Stimulated activated CD4-positive, alpha-beta T cell treated with anti-CD3 and anti-CD28 coated beads, Interleukin-4, amount 100 ng/mL, for 4 hours (primary cell): ENCODE measurements at places on chromosomes 2 and 18.
A peak's percentile ranks its signal among the peaks of the same experiment; 100 is the strongest.

GRCh38 chr2:174846941-174847938 is 83.0 kb upstream of the CHRNA1 start:
- no peak for DNase-seq

GRCh38 chr2:44578471-44579093 is 216.8 kb downstream of the CAMKMT start:
- DNase-seq = no peak

GRCh38 chr2:137051778-137052398 is 286.5 kb downstream of the THSD7B start:
- no peak for DNase-seq

DNA sequence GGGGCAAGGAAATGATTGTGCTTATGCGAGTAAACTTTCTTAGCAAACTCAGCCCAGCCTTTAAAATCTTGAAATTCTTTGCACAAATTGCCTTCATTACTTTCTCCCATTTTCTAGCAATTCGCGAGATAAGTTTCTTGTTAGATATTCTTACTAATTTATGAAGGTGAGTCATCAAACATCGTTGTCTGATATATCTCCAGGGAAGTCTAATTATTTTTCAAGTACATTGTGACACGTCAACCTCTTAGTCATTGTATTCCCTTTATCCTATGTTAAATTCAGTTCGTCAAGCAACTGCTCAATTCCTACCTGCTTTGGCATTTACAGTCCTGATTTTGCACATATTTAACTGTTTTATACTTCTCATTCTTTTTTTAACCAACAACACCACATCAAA is 854.5 kb upstream of the CRIM1 start:
- DNase-seq = no peak

DNA sequence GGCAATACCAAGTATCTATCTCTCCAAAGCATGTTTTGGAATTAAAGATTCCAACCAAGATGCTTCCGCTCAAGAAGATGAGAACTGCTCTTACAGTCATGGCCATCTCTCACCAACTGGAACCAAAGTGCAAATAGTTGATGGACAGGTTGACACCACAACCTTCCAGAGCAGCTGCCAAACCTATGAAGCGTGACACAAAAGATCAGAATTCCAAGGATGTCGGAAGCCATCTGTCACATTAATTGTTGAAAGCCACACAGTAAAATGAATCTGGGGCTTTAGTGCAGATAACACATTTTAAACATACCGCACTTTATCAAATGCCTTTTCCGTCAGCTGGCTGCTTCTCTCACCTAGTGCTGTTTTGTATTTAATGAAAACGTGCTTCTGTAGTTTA is 195.7 kb downstream of the CDH20 start:
- DNase-seq = no peak

- DNase-seq = no peak
These were observed 16.0 kb upstream of the TMEM37 start for GRCh38 chr2:119415630-119416029.

DNA sequence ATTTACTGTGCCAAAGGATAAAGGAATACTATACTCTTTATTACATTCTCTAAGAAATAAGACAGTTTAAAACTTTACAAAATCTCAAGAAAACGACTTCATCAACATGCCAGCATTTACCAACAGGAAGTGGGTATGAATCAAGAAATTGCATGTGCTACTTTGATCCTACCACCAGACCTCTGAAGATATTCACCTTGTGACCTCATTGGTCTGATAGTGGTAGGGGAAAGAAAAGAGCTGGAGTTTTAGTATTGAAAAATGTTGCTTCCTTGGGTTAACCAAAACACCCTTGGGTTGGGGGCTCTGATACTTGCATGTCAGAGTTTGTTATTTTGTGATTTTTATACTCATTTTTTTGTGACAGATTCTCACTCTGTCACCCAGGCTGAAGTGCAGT is 84.1 kb upstream of the LPIN2 start:
- DNase-seq = no peak

DNA sequence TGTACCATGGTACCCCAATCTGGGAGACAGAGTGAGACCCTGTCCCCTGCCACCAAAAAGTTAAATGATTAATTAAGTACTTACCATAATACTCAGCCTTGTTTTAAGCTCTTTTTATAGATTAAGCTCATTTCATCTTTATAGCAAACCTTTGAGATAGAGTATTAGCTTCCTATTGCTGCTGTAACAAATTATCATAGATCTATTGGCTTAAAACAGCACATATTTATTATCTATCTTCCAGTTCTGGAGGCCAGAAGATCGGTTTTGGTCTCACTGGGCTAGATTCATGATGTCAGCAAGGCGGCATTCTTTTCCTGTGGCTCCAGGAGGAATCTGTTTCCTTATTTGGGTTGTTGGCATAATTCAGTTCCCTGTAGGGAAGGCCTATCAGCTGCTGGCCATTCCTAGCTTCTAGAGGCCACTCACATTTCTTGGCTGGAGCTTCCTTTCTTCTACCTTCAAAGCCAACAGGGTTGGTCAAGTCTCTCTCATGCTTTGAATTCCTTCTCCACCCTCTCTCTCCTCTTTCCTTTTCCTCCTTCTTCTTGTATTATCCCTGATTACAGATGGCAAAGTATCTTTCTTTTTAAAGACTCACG is 13.7 kb upstream of the GREB1 start:
- no peak for DNase-seq

DNA sequence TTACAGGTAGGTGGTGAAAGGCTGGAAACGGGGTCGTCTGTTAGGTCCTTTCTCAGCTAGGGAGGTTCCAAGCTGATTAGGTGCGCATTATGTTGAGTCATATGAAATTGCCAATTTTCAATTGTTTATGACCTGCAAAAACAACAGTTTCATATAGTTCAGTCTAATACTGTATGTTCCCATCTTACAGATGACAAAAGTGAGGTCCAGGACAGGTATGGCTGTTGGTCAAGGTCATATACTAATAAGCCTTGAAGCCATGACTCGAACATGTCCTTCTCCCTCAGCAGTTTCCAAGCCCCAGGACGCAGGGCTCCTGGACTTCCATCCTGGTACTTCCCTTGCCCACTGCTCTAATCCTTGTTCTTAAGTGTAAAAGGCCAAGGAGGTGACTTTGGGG is 81.7 kb upstream of the MCFD2 start:
- DNase-seq = no peak

- DNase-seq = no peak
These were observed 1473.2 kb downstream of the LRP1B start for GRCh38 chr2:140657657-140658056.

GRCh38 chr2:86301009-86301408 is 36.4 kb downstream of the REEP1 start:
- DNase-seq = no peak

GRCh38 chr2:12652723-12653122 is 64.0 kb upstream of the TRIB2 start:
- DNase-seq = no peak

DNA sequence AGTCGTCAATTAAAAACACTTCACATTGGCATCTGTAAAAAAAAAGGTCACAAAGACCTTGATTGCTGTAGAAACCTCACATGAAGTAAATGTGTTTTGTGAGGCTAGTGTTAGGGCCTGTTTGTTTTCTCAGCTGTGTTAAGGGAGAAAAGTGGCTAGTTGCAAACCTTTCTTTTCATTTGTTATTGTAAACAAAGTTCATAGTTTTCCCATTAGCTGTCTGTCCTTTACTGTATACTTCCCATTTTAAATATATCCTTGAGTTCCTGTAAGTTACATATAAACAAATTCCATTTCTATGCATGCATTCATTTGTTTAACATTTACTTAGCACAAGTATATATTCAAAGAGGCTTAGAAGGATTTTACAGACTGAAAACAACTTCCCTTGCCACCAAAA is 1250.2 kb downstream of the LRP1B start:
- no peak for DNase-seq

DNA sequence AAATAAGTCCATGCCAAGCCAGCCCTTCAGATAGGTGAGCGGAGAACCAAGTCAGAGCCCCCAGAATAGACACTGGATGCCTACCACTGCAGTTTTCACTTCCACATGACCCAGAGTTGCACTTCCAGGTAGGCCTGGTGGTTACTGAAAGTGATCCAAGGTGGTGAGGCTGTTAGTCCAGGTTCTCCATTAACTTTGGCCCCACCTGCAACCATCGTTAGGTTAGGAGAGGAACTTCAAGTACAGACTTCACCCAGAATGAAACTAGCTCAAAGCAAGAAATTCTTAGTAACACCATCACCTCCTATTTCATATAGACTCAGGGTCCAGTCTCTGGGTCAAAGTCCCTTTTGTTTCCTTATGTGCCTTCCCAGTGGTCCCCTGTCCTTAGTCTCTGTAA is 293.1 kb upstream of the ID2 start:
- no peak for DNase-seq

GRCh38 chr2:219029829-219030165 is 11.5 kb downstream of the CFAP65 start:
- peak; percentile 66 for DNase-seq

- DNase-seq = no peak
These were observed 21.7 kb downstream of the BCL11A start for GRCh38 chr2:60531701-60532133.

DNA sequence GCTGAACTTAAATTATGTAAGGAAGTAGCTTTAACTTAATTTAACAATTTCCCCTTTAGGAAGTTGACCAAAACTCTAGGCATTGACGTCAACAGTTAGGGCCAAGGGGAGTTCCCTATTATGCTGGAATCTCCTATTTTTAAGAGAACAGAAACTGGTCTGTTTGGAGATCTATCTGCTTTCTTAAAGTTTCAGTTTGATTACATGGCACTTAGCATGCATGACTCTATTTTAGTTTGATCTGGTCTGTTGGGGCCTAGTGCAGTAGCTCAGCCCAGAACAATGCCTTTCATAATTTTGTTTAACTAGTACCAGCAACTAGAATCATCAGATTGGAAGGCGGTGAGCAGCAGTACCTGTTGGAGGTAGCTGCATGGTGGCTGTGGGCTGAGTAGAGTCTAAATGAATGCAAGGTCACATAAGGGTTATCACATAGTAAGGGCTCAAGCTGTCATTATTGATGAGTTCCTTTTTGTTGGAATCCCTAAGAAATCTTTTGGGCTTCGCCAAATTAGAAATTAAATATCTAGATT is 60.5 kb upstream of the ZNG1B start:
- DNase-seq = no peak

DNA sequence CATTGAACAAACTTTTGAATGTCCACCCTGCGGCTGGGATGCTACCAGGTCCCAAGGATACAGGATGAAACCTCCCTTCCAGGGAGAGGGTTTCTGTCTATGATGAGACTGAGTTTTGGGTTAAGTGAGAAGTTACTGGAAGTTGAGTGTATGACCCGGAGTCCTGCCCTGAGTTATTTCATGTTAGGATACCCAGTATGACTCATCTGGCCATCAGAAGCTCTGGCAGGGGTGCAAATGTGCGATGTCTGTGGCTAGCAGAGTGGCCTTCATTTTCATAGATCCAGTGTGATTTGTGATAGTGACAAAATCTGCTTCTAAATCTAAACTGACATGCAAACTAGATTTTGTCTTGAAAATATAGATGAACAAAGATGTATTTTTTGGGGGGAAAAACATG is 55.3 kb downstream of the KCTD1 start:
- DNase-seq = no peak
